ENCODE measurements at places on chromosomes 7 and 10.

DNA sequence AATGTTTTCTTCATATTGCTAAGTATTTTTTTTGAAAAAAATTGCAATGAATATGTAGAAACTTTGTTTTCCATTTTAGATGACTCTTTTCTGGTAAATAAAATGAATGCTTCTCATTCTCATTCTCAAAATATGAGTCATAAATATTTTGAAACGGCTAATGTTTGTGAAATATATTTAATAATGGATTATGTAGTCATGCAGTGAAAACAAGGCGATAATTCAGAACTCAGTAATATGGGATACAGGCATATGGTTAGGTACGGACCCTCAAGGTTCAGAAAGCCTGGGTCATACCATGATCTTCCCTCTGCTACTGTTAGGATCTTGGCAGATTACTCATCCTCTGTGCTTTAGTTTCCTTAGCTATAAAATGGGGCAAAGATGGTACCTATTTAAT lies 46.2 kb upstream of the SLC39A12 start:
- DNase-seq, result no peak

DNA sequence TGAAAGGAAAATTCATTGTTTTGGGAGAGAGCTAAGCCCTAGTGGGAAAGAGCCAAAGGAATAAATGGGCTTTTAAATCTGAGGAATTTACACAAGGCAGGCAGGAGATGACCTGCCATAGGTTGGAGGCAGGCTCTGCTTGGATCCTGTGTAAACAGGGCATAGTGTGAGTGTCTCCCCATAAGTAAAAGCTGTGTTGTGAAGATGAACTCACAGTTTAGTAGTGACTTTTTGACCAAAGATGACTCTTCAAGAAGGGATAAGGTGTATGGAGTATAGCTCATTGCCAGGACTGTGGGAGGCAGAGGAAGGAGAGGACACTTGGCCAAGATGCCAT lies 63.2 kb downstream of the KAT6B start:
- no peak for DNase-seq

DNA sequence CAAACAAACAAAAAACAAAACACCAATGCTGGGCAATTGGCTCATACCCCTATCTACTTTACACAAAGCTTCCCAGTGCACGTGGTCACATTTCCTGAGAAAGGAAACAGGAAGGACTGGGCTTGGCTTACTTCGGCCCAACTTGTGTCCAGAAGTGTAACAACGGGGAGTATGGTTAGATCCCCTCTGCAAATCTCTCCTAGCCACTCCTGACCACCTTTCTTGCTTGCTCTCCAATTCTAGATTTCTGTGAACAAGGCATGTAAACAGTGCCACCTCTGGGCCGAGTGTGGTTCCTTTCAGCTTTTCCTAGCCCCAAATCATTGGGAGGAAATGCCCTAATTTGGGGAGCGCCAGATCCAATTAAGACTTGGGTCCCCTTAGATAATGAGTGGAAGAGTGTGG lies 21.0 kb upstream of the FRAT2 start:
- DNase-seq, result no peak

- DNase-seq, result no peak
Observed at GRCh38 chr10:79400146-79401004, 45.0 kb downstream of the ZCCHC24 start.

GRCh38 chr10:124935946-124936345 lies 6.0 kb upstream of the ZRANB1 start:
- no peak for DNase-seq

- DNase-seq, result no peak
Observed at GRCh38 chr7:137316648-137317353, 26.7 kb downstream of the PTN start.

DNA sequence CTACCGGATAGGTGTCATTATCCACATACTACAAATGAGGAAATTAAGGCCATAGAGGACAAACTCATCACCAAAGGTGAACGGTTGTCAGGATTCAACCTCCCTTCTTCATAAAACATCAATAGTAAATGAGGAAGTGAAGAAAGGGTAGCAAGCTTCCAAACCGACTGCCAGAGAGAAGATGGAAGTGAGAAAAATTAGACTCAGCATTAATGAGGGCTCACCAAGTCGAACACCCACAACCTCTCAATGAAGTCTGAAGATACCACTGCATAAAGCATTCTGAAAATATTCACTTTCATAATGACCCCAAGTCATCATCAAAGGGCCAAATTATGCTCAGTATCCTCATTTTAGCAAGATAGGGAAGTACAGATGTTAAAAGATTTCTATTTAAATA lies 29.6 kb downstream of the ABCB4 start:
- no peak for DNase-seq

GRCh38 chr7:30634193-30634626 lies 39.5 kb downstream of the GARS1 start:
- no peak for DNase-seq

- peak; percentile 89 for DNase-seq
Observed at GRCh38 chr7:99142727-99143520, 984 bp downstream of the SMURF1 start.

- peak; percentile 88 for DNase-seq
Observed at GRCh38 chr7:6443372-6443941, 4.3 kb downstream of the DAGLB start.

DNA sequence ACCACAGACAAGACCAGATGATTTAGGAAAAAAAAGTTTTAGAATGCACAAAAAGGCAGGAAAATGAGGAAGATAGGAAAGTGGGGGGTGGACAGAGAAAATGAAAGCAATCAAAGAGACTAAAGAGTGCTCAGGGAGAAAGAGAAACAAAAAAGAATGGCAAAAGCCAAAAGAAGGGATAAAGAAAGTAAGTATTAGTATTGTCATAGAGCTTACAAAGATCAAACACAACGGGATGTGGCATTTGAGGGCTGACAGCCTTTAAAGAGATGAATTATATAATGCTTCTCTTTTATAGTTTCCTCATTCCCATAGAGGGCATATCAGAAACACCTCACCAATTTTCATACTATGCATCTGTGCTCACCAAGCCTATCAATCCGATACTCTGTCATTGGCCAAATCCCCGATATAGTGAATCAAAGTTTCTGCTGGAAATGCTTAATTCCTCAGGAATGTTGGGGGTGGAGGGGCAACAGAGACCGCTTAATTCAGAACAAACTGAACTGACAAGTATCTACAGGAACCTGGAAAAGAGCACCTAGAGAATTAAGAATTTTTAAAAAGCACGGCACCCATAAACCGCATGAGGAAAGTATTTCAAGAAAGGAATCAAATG lies 2.7 kb downstream of the COG5 start:
- DNase-seq, result no peak

GRCh38 chr10:75294866-75295701 lies 59.3 kb upstream of the COMTD1 start:
- DNase-seq, result peak; percentile 91

- no peak for DNase-seq
Observed at GRCh38 chr10:118321724-118322575, 20.2 kb downstream of the FAM204A start.

- DNase-seq, result no peak
Observed at GRCh38 chr10:74077416-74077815, 73.2 kb downstream of the AP3M1 start.

DNA sequence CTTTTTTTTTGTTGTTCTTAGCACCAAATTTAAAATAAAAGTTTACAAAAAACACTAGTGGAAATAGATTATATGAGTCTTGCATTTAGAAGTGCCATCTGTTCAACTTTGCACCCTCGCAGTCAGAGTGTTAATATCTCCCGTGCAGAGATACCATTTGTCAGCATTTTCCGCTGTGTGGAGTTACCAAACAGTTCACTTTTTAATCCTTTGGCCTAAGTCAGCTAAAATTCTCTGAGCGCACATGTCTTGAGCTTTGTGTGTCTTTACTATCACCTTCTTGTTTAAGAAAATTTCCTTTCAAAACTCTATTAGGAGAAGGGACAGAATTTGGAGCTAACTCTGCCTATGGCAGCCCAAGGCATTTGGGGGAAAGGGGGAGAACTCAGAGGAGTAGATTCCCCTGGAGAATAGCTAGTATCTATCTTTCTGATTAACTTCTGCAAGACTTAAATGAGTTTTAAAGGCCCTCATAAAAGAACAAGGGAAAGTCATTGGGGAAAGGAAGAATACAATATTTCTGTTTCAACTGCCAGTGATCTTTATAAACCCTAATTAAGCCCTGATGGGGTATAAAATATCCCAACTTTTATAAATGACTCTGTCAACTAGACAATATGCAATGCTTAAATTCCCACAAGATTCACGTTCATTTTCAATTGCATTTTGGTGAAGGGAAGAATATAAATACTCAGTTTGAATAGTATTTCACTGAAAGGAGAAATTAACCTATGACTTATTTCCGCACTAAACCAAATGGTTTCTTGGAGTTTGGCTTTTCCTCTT lies 114.9 kb upstream of the RAB11FIP2 start:
- no peak for DNase-seq

- no peak for DNase-seq
Observed at GRCh38 chr10:48475943-48476278, 129.0 kb downstream of the ARHGAP22 start.

DNA sequence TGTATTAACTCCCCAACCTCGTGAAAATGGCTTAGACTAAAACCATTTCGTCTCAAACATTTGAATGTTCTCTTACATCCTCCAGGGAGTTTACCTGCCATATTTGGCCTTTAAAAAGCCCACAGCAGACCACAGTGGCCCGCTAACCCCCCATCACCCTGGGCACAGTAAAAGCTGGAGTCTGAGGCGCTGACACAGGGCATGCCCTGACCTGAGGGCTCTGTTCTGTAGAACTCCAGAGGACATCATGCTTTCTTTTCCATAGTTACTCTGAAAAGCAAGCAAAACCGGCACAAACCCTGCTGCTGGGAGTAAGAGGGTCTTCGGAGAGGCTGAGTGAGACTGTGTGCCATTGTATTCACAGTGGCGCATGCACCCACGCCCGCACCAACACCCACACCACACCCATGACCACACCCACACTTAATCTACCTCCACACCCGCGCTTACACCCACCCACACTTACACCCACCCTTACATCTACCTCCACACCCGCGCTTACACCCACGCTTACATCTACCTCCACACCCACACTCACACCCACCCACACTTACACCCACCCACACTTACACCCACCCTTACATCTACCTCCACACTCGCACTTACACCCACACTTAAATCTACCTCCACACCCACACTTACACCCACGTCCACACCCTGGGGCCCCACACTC lies 32.1 kb downstream of the LRRC27 start:
- DNase-seq, result peak; percentile 6

All from astrocyte of the spinal cord (primary cell).